ENCODE measurements at places on chromosomes 4 and X.

- DNase-seq, result no peak
Observed at GRCh38 chr4:186149872-186150271, 41.5 kb upstream of the CYP4V2 start.

DNA sequence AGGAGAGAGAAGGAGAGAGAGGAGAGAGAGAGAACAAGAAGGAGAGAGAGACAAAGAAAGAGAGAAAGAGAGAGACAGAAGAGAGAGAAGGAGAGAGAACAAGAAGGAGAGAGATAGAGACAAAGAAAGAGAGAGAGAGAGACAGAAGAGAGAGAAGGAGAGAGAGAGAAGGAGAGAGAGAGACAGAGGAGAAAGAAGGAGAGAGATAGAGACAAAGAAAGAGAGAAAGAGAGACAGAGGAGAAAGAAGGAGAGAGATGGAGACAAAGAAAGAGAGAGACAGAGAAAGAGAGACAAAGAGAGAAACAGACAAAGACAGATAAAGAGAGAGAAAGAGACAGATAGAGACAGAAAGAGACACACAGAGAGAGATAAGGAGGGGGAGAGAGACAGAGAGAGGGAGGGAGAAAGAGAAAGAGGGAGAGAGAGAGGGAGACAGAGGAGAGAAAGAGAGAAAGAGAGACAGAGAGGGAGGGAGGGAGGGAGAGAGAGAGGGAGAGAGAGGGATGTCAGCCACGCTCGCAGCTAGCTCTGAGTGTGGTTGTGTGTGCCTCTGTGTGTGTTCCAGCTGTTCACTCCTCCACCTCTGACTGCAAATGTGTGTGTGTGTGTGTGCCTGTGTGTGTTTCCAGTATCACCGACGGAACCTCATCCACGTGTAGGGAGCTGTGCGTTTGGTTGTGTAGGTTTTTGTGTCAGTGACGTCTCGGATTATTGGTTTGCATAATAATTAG, 105.8 kb downstream of the CRLF2 start:
- DNase-seq, result no peak

DNA sequence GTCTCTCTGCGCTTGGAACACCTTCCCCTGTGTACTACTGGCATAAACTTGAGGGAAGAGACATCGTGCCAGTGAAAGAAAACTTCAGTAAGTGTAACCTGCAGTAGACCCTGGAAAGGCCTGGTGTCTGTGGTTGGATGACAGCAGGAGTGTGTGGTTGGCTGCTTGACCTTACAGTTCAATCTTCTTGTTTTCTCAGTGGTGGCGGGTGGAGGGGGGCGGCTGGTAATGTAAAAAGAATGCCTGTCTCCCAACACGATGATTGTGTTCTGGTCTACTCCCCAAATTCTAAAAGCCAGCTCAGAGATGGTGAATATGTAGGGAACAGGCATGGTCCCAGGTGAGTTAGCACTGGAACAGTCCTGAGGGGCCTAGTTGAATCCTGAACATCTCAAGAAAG, 18.6 kb downstream of the PSMD10 start:
- DNase-seq, result no peak

DNA sequence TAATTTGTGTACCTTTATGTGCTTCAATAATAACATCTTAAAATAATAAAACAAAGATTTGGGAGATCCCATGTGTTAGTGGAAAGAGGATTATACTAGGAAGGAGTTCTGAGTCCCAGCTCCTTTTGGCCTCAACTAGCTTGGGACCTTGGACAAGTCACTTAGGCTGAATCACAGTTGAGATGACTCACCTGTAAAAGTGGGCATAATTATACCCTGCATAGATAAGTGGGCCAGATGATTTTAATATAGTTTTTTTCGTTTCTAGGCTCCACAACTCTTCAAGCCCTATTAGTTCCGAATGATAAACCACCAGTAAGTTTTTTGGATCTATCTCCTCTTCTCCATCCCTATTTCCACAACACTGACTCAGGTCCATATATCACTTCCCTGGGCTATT, 131.8 kb downstream of the ENOX2 start:
- no peak for DNase-seq

Data from NCI-H2227 treated with DMSO at 0.1 percent for 48 hours (cell line).